ENCODE measurements at places on chromosomes 7 and 10. TPM values are rescaled to one million over a fixed set of nuclear protein-coding genes. Genes with fewer than 3 reads are reported as not detected.

The EPO gene
- not detected for total RNA-seq

The ANKRD30A gene
- 0.66 TPM for total RNA-seq

The CYP26A1 gene
- total RNA-seq = not detected

The SPDYE5 gene
- not detected for total RNA-seq

The SORBS1 gene
- total RNA-seq = 690 TPM

The AVL9 gene
- 34.2 TPM for total RNA-seq

The GRID1 gene
- 1.1 TPM for total RNA-seq

The CPA4 gene
- total RNA-seq = not detected

The SPDYE11 gene
- total RNA-seq = not detected

The PTPRN2 gene
- 4.6 TPM for total RNA-seq

The PON3 gene
- total RNA-seq = 4.3 TPM

The CARD11 gene
- total RNA-seq = 0.65 TPM

The HGF gene
- total RNA-seq = 10.6 TPM

The OR2A42 gene
- total RNA-seq = 0.19 TPM

The LRMDA gene
- 20.2 TPM for total RNA-seq

The PPP1R17 gene
- total RNA-seq = not detected

The GNGT1 gene
- total RNA-seq = not detected

The HPSE2 gene
- 0.34 TPM for total RNA-seq

The LRRC4 gene
- 1.0 TPM for total RNA-seq

The DPCD gene
- total RNA-seq = 12.8 TPM

The EPHB6 gene
- total RNA-seq = 19.6 TPM

The ADCYAP1R1 gene
- 12.8 TPM for total RNA-seq

The JMJD1C gene
- total RNA-seq = 174 TPM

The DNAH11 gene
- total RNA-seq = 2.6 TPM

The SYPL1 gene
- total RNA-seq = 85.2 TPM

The SUN1 gene
- 154 TPM for total RNA-seq

The ABCC2 gene
- total RNA-seq = 4.2 TPM

The GAD2 gene
- not detected for total RNA-seq

The ANKRD61 gene
- not detected for total RNA-seq

The LEP gene
- total RNA-seq = 712 TPM

The SLC26A5 gene
- 0.22 TPM for total RNA-seq

The SGCE gene
- total RNA-seq = 123 TPM

The MEOX2 gene
- 13.7 TPM for total RNA-seq

The UBE3C gene
- 91.8 TPM for total RNA-seq

The MICALL2 gene
- 5.3 TPM for total RNA-seq

The SEMA3C gene
- 70.9 TPM for total RNA-seq

The UTF1 gene
- total RNA-seq = not detected

The ITPRID1 gene
- not detected for total RNA-seq

The MMD2 gene
- total RNA-seq = not detected

The MRLN gene
- not detected for total RNA-seq

The GRM3 gene
- total RNA-seq = not detected

The LRRC61 gene
- total RNA-seq = 1.6 TPM

The ZKSCAN1 gene
- 28.5 TPM for total RNA-seq

All from subcutaneous adipose tissue (tissue), 4 donors.